ENCODE measurements at places on chromosomes 7 and 10.

DNA sequence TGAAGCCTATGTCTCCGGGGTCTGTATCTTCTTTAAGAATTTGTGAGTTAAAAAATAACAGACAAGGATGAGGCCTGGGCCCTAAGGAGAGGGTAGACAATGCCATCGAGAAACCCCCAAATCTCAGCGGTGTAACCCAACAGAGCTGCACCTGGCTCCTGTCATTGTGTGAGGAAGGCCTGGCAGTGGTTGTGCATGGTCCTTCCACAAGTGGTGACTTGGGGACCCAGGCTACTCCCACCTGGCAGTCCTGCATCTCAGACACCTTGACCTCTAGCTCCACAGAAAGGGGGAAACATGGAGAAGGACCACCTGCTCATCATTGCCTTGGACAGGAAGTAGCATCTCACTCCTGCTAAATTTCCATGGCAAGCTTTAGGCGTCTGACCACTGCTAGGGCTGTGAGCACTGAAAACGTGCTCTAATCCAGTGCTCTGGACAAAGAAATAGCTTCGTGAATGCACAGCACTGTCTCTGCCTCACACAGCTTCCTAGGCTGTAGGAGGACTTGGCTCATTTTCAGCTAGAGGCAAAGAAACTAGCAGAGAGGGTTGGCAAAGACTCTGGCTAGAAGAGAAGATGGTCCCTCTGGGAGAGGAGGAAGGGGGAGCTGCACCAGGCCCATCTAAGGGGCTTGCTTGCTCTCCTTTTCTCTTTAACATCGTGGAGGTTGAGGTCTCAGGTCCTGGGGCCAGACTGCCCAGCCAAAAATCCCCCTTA lies 273.9 kb upstream of the ZMIZ1 start:
- no peak for DNase-seq

DNA sequence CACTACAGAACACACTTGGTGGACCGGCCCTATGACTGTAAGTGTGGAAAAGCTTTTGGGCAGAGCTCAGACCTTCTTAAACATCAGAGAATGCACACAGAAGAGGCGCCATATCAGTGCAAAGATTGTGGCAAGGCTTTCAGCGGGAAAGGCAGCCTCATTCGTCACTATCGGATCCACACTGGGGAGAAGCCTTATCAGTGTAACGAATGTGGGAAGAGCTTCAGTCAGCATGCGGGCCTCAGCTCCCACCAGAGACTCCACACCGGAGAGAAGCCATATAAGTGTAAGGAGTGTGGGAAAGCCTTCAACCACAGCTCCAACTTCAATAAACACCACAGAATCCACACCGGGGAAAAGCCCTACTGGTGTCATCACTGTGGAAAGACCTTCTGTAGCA lies 14.6 kb downstream of the ZSCAN21 start:
- no peak for DNase-seq

DNA sequence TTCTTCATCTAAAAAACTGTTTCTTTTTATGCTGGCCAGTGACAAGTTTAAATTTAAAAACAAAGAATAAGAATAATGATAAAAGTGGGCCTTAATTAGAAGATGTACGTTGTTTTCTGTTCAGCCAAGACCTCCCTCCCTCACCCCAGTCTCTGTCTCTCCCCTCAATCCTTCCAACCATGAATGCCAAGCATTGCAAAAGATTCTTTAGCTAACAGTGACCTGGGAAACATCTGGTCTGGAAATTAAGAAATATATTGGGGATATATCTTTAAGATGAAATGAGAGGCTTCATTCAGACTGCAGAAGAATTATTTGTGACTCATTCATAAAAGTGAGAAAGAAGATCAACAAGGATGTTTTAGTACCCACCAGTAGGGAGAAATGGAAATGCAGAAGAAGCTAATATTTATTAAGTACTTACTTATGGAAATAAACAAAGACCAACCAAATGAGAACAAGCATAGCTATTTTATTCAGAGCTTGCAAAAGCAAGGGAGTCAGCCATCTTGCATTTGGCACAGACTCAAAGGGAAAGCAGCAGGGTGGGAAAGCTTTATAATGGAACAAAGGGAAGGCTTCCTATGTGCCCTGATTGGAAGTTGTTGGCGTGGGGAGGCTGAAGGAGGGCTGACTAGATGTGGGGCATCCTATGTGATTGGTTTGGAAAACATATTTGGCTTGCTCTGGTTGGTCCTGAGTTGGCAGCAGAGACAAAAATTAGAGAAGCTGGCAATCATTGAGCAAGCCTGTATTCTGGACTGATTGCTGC lies 595.4 kb upstream of the GHITM start:
- DNase-seq: no peak

DNA sequence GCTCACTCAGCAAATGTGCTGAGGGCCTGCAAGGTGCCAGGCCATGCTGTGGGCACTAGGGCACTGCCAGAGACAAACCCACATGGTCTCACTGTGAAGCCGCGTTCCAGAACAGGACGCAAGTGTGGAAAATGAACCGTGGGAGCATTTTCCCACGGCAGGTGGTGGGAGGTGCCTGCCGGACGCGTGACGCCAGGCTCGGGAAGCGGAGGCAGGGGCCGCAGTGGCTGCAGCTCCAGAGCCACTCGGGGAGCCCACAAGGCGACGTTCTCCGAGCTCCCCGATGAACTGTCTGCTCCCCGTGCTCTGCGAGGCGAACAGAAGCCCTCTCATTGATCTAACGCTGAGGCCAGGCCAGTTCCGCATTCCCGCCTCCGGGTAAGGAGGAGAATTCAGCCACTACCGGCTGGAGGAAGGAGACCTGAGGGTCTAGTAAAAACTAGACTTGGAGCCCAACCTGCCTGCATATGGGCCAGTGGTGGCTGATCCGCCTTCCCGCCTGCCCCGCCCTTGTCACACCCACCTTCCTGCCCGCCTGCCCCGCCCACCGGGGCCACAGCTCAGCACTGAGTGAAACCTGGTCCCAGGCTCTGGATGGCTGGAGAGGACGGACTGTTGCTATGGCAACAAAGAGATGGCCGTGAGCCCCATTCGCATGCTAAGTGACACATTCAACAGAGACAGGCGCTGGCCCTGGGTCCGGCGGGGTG lies 13.1 kb downstream of the ADGRA1 start:
- peak; percentile 48 for DNase-seq

DNA sequence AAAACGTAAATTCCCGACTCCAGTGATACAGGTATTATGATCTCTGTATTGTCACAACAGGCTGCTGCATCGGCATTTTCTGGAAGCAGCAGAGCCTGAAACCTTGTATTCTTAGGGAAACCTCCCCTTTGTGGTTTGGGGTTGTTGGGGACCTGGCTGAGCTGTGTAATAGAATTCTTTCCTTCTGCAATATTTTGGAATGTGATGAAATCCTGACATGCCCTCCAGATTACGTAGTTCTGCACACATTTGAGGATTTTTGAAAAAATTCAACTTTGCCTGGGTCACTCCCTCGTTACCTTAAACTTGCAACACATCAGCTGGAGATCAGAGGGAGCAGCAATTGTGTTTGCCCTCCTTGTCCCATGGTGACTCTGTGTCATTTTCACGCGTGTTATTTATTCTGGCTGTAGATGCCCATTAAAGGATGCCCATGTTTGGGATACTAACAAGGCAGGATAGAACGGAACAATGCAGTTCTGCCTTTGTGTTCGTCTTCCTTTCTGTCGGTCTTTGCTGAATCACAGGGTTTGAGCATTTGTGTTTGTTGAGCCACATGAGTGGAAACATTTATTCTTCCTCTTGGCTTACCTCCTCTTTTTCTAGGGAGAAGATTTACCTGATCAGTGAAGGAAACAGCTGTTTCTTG lies 181.7 kb downstream of the TCF7L2 start:
- no peak for DNase-seq

DNA sequence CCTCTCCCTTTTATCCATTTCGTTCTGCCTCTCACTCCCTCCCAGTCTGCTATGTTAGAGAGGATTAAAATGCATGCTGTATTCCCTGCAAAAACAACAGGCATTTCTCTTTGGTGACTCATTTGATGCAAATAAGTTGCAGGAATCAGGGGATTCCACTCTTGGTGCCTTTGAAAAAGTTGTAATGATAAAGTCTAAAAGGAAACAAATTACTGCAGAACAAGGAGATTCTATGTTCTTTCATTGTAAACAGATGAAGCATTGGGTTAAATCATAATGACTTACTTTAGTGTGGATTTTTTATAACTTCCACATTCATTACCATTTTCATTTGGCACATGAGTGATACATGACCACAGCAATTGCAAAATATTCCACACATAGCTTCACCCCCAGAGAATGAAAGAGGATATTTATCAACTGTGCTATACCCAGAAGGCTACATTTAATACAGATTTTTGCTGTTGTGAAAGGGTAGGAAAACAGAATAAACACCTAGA lies 33.4 kb upstream of the ABLIM1 start:
- DNase-seq: peak; percentile 59

All from hematopoietic multipotent progenitor cell treated with erythropoietin and hydrocortisone succinate and interleukin-3 and kit ligand, for 6 days (in vitro differentiated cells).